ENCODE measurements at places on chromosomes 11 and 22.

DNA sequence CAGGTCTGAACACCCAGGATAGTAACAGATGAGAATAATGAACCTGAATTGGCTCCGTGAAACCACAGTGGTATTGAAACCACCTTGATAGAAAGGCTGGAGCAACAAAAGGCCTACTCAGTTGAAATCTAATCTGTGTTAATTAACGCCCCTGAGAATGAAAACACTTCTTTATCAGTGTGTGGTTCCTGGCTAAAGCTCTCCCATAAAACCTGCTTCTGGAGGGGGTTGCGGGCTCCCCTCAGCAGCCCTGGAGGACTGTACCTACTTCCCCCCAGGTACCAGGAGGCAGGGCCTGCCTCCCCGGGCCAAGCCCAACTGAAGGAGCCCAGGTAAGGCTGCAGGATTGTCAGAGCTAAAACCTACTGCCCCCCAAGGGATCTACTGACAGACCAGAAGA lies 54.6 kb downstream of the PLEKHA7 start:
- DNase-seq, result no peak

GRCh38 chr11:2775626-2776350 lies 76.0 kb upstream of the KCNQ1OT1 start:
- DNase-seq, result no peak

GRCh38 chr11:128905345-128906184 lies 14.4 kb downstream of the KCNJ5 start:
- DNase-seq, result peak; percentile 21

DNA sequence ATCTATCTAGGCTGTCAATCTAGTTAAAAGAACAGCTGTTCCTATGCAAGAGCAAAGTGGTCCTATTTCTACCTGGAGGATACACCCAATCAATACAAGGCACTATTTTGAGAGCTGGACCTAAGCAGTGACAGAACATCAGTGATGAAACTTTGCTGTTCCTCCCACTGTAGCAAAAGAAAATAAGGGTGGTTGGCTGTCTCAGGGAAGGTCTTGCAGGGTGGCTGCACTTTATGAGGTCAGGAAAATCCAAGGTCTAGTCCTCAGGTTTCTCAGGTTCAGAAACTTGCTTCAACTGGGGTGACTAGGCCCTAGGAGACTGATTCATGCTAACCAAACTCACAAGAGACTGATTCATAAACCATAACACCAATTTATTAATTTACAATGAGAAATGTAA lies 11.6 kb downstream of the CPSF7 start:
- DNase-seq, result no peak

- no peak for DNase-seq
Measured at GRCh38 chr22:47804281-47804680, 1041.8 kb downstream of the TBC1D22A start.

DNA sequence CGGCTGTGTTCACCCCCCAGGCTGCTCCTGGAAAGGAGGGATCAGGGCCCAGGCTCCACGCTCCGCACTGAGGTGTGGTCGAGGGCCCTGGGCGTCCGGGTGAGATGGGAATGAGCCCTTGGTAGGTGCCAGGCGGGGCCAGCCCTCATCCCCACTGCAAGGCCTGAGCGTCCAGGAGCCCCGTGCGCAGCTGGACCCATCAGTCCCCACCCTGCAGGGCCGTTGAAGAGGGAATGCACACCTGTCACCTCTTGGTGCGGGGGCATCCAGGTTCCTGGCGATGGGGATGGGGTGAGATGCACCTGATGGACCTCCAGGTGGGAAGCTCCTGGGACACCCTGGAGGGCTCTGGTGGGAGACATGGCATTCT lies 72.2 kb downstream of the KCNQ1 start:
- DNase-seq, result no peak

- no peak for DNase-seq
Measured at GRCh38 chr11:102332611-102332994, 14.4 kb upstream of the BIRC2 start.

GRCh38 chr11:104844451-104844850 lies 53.8 kb downstream of the CASP12 start:
- DNase-seq, result no peak

DNA sequence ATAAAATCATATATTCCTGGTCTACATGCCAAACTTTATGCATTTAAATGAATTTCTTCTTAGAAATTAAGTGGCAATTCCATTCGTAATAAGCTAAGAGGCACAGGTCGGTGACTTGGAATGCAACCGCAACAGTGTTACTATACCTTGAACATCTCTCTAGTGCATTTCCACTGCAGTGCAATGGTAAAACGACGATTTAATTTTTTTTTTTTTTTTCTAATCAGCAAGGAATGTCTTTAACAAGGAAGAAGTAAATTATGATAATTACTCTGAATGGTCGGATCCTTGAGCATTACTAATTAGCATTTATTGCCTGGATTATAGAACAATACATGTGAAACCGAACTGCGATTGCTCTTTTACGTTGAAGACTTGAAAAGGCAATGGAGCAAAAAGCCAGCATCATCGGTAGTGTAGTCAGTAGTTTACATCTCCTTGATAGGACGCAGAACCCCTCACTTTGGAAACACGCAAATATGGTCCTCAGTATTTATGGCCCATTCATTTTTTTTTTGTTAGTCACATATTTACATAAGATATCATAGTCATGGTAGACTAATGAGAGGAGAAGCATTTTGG lies 20.2 kb downstream of the BLID start:
- DNase-seq, result no peak

DNA sequence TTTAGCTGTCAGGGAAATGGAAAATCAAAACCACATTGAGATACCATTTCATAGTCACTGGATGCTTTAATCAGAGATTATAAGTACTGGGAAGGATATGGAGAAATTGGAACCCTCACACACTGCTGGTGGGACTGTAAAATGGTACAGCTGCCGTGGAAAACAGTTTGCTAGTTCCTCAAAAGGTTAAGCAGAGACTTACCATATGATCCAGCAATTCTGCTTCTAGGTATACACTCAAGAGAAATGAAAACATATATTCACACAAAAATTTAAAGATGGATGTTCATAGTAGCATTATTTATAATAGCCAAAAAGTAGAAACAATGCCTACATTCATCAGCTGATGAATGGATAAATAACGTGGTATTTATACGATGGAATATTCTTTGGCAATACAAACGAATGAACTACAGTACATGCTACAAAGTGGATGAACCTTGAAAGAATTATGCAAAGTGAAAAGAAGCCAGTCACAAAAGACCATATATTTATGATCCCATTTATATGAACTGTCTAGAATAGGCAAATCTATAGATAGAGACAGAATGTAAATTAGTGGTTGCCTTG lies 23.0 kb downstream of the RNF121 start:
- DNase-seq, result no peak

DNA sequence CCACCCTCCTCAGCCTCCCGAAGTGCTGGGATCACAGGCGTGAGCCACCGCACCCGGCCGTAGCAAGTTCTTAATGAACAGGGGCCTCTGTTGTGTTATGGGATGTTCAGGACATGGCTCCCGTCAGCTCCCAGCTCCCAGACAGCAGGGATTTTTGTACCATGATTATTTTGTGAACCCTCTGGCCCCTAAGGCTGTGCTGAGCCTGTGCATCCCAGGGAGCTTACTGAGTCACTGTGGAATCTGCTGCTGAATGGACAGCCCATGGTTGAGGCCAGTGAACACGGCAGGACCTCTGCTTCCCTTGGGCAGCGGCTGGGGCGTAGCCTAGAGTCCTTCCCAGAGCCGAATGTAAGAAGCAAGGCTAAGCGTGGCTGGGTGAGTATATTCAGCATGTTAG lies 245.2 kb downstream of the NTM start:
- DNase-seq, result no peak

- DNase-seq, result no peak
Measured at GRCh38 chr11:15672825-15673224, 558.1 kb downstream of the INSC start.

GRCh38 chr22:49305966-49306631 lies 521.6 kb downstream of the BRD1 start:
- no peak for DNase-seq

DNA sequence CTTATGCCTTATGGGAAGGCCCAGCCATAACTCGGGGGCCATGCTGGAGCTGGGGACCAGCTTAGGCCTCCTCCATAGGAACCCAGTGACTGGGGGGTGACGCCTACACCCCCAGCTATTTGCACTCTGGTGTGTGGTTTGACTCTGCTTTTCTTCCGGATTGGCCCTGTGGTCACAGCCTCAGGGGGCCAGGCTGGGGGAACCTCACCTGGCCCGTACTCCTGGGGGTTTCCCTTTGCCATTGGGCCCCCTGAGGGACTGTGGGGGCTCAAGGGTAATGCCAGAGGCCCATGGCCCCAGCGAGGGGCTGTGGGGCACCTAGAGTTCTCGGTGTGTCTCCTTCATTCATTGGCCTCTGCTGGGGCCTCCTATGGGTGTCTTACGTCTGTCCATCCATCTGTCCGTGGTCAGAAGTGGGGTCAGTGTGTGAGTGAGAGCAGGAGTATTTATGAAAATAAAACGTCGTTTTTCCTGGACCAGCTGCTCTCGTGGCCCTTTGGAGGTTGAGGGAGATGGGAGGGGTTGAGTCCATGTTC lies 6.3 kb upstream of the SH3BP1 start:
- DNase-seq, result no peak

- DNase-seq, result no peak
Measured at GRCh38 chr11:10898003-10898762, 40.3 kb upstream of the ZBED5 start.

DNA sequence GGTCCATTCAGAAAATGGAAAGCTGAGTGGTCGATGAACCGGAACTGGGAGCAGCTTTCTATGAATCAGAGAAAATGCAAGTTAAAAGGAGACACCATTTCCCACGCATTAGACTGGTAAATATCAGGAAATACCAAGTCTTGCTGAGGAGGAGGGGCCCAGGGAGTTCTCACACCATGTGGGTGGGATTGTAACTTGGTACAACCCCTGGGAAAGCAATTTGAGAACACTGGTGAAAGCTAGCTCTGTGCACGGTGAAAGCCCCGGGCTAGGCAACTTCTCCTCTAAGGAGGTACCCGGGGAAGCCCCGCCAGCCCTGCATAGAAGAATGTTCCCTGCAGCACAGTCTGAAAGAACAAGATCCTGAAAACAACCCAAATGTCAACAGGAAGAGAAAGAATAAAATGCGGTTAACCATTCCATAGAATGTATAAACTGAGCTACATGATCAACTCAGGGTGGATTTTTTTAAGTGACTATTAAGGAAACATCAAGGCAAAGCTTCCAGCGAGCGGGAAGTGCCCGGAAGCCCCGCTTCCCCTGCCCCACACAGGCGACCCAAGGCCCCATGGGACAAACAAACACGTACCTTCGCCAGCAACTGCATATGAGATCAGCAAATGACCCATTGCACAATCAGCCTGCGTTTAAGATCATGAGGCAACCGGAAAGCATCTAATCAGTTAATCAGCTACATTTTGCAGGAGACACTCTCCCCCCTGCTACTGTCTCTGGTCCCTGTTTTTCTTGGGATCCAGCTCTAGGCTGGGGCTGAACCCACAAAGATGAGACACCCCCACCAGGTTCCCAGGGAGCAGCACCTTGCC lies 11.3 kb downstream of the SHANK2 start:
- no peak for DNase-seq

GRCh38 chr11:73126804-73127480 lies 15.2 kb downstream of the FCHSD2 start:
- DNase-seq, result no peak

- DNase-seq, result no peak
Measured at GRCh38 chr11:83192606-83193245, 786 bp upstream of the ANKRD42 start.

DNA sequence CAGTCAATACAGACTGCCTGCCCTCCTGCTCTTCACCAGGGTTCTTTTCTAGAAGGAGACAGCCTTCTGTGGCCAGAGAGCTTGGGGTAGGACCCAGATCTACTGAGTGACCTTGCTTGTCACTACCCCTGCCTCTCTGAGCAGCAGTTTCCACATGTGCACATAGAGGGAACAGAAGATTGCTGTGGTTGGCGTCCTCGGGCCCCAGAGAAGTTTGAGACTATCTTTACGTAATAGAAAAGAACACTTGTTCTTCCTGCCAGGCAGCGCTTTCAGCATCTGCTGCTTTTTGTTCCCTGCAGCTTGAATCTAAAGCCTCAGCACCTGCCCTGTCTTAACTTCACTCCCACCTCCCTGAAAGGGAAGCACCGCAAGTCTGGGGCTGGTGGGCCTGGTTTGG lies 1.9 kb upstream of the FKBP2 start:
- DNase-seq, result no peak

GRCh38 chr11:34302046-34302921 lies 55.5 kb downstream of the ABTB2 start:
- no peak for DNase-seq

- DNase-seq, result no peak
Measured at GRCh38 chr11:96942855-96943254, 553.0 kb downstream of the JRKL start.

DNA sequence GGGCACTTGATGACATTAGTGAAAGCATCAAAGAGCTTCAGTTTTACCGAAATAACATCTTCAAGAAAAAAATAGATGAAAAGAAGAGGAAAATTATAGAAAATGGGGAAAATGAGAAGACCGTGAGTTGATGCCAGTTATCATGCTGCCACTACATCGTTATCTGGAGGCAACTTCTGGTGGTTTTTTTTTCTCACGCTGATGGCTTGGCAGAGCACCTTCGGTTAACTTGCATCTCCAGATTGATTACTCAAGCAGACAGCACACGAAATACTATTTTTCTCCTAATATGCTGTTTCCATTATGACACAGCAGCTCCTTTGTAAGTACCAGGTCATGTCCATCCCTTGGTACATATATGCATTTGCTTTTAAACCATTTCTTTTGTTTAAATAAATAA lies 10.6 kb downstream of the REXO2 start:
- peak; percentile 95 for DNase-seq

GRCh38 chr11:119687373-119688046 lies 41.5 kb downstream of the NECTIN1 start:
- DNase-seq, result no peak

- DNase-seq, result no peak
Measured at GRCh38 chr11:87331273-87331672, 293.5 kb downstream of the TMEM135 start.

- no peak for DNase-seq
Measured at GRCh38 chr11:128208329-128209137, 378.8 kb downstream of the ETS1 start.

DNA sequence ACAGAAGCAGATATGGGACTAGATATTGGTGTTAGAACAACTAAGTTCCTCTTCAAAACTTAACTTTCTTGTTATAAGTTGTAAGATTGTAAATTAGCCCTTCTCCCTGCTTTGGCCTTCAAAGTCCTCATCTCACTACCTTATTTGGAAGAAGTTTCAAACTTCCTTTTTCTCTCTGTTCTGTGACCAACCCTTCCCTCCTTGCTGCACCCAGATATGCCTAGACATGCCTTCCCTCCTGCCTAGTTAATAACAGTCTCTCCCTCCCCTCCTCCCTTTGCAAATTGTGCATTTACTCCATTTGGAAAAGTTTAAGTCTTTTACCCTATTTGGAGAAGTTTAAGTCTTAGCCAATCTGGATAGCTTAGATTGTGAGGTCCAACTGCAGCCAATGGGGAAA lies 4.9 kb downstream of the OR52K2 start:
- DNase-seq, result no peak

DNA sequence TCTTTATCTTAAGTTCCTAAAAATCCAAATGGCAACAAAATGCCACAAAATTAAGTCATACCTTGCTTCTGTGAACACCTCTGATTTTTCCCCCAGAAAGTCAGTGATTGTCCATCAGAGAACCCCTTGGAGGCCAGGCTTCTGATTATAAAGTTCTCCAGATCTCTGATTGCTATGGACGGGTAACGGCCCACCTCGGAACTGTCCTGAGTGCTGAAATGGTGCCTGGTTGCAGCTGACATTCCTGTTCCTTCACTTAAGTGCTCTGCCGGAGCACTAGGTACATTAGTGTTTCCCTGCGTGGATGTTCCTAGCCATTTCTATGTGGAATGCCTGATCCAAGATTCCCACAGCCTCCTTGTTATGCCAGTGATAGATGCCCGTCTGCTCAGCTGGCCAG lies 85.0 kb downstream of the CHST1 start:
- peak; percentile 13 for DNase-seq

Measured in hematopoietic multipotent progenitor cell treated with erythropoietin and hydrocortisone succinate and interleukin-3 and kit ligand, for 8 days (in vitro differentiated cells).